Activated CD4-positive, alpha-beta T cell treated with anti-CD3 and anti-CD28 coated beads, Interleukin-2, amount 50 U/mL, for 4 hours (primary cell): ENCODE measurements at places on chromosomes 4 and X.

- DNase-seq, result no peak
Observed at GRCh38 chr4:3287271-3287971, 5.4 kb upstream of the RGS12 start.

DNA sequence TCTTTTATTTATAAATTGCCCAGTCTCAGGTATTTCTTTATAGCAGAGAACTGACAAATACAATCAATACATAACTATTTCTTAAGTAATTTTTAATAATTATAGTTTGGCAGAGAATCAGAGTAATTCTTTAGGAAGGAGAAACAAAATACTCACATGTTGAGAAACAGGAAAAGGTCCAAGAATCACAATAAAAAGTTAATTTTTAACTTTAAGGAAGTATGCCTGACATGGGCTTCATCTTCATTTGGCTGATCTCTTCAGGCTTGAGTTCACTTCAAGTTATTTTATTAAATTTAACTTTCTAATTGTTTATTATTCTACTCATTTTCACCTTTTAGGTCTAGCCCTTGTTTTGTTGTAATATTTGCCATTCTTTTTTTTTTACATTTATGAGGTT, 36.1 kb upstream of the RNF150 start:
- no peak for DNase-seq

GRCh38 chr4:169619518-169619957, 840 bp upstream of the CLCN3 start:
- DNase-seq, result peak; percentile 37

DNA sequence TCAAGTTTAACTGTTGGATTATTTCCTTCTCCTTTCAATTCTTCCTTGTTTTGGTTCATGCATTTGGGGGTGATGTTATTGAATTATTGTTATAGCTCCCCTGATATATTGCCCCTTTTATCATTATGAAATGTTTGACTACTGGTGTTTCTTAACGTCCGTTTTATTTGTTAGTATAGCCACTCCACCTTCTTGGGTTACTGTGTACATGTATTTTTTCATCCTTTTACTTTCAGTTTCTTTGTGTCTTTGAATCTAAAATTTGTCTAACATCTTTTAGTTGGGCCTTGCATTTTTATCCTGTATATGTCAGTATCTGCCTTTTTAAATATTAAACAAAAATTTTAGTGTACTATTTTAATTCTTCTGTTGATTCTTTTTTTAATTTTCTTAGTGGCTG, 88.7 kb downstream of the TNIP2 start:
- no peak for DNase-seq

DNA sequence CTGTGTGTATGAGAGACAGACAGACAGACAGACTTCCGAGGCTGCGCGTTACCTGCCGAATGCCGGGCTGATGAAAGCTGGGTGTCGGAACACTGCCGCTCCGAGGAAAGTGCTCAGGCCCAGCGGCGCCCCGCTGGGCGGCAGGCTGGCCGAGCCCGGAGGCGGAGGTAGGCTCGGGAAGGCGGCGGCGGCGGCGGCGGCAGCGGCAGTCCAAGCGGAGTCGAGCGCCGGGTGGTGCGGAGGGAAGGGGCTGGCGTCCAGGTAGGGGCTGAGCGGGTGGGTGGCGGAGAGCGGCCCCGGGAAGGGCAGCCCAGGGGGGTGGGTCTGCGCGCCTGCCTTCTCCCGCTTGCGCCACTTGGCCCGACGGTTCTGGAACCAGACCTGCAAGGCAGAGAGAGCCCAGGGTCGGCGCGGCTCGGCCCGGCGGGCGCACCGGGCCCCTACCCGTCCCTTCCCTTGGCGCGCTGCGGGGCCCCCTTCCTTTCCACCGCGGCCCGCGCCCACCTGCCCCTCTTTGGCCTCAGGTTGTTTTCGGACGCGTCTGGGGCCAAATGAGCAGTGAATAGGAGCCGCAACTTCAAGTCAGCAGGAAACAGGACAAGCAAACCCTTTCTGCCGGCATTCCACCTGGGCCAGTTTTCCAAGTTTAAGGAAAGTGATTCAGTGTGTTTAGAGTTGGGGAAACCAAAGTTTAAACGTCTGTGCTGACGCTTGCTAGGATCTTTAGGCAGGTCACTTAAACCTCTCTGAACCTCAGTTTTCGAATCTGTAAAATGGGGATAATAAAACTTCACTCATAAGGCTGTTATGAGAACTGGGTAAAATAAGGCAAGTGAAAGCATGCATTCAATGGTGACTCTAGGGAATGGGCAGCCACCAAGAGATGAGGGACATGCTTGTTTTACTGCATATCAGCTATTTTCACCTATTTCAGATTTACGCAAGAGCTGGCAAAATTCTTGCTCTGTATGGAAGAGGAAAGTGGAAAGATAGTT, 8.4 kb downstream of the ARX start:
- DNase-seq, result no peak

GRCh38 chr4:150982557-150983233, 32.4 kb downstream of the LRBA start:
- no peak for DNase-seq

DNA sequence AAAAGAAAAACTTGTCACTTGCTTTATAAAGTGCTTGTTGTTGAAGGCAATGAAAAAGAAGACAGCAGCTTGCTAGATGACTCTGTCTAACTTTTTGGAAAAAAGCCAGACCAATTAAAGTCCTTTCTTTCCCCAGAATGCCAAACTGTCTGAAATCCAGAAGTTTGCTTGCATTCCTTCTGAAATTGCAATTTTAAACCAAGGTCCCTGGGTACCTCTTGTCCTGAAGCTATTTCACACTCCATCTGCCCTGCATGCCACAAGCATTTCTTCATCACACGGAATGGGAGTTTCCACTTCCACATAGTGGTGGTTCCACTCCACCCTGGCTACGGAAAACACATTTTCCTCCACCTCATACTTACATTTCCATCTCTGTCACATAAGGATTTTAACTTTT, 101.0 kb downstream of the PAPSS1 start:
- DNase-seq, result no peak

GRCh38 chr4:96916711-96917110, 1076.8 kb downstream of the PDHA2 start:
- no peak for DNase-seq

DNA sequence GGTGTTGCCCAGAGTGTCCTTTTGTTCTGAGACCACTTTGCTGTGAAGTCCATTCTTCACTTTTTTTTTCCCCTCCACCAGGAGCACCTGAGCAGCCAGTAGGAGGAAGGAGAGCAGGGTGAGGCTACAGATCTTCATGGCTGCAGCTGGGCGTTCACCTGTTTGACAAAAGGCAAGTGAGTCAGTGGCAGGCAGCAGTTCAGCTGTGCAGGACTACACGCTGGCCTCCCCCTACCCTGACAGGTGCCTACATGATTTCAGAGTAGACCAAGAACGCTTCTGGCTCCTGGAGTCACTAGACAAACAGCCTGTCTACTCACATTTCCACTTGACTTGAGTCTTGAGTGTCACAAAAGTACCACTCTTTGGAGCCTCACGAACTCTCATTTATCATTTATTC, 2.0 kb downstream of the FGFBP1 start:
- no peak for DNase-seq

GRCh38 chr4:113394730-113395530, 345.5 kb downstream of the ANK2 start:
- DNase-seq, result peak; percentile 21

DNA sequence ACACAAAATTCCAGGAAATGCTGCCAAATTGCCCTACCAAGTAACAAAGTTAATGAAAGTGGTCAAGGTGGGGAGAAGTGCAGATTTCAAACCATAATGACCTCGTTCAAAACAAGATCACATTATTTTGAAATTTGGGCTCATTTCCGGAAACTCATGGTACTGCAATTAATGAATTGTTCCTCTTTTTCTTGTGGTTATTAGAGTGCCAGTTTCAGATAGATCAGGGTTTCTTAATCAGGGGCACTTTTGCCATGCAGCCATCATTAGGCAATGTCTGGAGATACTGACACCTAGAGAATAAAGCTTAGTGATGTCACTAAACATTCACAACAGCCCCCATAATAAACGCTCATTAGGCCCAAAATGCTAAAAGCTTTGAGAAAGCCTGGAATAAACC, 381.5 kb upstream of the GALNT7 start:
- DNase-seq, result no peak

DNA sequence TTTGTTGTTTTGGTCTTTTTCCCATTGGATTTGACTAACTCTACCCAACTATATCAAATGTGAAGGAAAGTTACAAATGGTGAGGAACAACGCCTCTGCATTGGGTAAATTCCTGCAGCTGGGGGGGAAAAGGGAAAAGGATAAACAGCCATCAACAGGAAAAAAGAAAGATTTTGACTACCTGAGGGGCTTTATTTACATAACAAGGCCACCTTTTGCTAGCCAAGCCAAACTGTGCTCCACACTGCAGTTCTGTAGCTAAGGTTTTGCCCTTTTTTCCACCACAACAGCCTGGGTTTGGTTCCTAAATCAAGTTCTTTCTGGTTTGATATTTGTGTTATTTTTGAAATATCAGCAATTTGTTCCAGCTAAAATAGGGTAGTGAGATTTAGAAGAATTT, 40.8 kb downstream of the RHOXF2B start:
- DNase-seq, result no peak

GRCh38 chrX:66110112-66110511, 53.9 kb upstream of the HEPH start:
- no peak for DNase-seq

DNA sequence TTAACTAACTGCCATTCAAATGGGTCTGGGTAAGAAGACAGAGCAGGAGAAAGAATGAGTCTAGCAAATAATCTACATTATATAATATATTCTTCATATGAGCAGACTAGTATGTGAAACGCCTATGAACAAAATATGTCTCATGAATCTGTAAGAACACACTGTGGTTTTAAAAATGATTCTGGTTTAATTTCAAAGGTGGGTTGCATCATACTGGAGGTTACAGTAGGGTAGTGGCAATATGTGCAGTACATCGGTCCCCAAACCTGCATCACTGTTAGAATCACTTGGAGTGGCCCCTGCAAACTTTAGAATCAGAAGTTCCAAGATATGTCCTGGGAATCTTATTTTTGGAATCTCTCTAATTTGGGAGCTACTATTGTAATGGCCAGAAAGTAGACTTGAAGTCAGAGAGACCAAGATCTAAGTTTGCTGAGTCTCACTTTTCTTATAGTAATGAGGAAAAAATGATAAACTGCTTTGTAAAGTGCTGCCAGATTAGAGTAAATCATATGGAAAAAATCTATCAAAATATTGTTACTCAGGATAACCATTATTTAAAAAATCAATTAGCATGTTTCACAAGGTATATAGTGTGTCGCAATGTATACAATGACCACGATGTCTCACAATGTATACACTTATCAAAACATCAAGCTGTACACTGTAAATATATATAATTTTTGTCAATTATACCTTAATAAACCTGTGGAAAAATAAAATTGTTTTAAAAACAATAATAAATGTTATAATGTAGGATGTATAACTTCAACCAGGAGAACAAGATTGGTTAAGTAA, 37.9 kb upstream of the ARSJ start:
- DNase-seq, result no peak

DNA sequence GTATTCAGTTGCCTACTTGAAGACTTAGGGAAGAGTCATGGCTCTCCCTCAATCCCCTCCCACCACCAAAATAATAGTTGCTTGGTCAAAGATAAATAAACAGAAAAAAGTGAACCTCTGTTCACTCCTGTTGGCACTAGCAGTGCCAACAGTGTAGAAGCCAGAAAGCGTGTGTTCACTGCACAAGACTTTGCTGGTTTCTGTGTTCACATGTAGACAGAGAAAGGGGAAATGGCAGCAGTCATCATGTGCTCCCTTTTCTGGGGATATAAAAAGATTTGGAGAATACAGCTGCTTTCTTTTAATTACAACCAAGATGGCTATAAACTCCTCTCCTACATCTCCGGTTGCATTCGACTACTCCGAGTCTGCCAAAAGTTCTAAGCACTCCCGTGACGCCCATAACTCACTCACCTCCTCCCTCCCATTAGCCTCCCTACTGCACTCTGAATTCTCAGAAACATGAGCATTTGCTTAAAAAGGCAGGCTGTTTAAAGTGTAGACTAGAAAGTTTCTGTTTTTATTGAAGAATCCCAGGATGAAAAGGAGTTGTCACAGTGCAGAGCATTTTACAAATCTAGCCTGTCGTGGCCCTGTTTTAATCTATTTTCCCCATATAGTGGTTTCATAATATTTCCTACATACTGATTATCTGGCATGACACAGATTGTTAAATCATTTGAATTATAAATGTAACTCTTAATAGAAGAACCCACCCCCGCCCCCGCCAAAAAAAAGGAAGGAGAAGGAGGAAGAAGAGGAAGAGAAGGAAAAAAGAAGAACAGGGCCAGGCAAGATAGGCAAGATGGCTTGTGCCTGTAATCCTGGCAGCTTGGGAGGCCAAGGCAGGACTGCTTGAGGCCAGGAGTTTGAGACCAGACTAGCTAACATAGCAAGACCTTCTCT, 16.7 kb downstream of the LGI2 start:
- no peak for DNase-seq

- no peak for DNase-seq
Observed at GRCh38 chr4:147050356-147050765, 104.7 kb upstream of the TTC29 start.

GRCh38 chr4:8043596-8043995, 103.9 kb upstream of the AFAP1 start:
- DNase-seq, result no peak

GRCh38 chr4:138540056-138540800, 298.1 kb upstream of the SLC7A11 start:
- DNase-seq, result no peak

DNA sequence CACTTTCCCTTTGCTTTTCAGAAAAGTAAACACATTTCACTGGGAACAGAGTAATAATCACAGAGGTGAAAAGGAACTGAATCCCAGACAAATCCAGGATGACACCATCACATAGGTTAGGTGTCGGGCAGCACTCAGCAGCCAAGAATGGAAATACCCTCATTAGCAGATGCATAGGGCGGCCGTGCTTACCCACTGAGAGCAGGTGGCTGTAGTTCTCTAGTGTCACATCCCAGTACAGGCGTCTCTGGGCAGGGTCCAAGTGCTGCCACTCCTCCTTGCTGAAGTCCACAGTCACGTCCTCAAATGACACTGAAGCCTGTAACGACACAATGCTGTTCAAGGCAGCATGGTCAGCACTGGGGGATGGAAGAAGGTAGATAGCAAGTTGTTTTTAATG, 26.9 kb downstream of the ZNF41 start:
- no peak for DNase-seq

GRCh38 chrX:48514126-48514806, 5.5 kb downstream of the PORCN start:
- no peak for DNase-seq

DNA sequence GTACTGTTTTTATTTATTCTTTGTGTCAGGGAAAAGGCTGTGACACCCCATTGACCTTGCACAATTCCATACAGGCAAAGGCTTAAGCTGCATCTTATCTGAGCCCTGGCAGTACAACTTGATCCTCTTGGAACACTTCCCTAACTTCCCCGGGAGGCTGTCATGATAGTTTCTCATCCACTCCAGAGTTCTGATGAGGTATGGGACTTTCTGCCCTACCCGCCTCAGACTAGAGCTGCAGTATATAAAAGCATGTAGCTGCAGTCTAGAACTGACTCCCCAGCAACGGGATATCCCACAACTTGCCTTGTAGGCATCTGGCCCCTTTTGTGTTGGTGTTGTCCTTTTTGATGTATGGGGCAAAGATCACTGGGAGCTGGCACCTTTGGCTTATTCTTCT, 72.7 kb downstream of the FNIP2 start:
- no peak for DNase-seq

GRCh38 chrX:153411988-153412574, 809 bp downstream of the ZFP92 start:
- no peak for DNase-seq

GRCh38 chr4:173536808-173537429, 6.9 kb upstream of the HAND2 start:
- DNase-seq, result no peak
